ENCODE measurements at places on chromosomes 13 and 19. TPM values are rescaled to one million over a fixed set of nuclear protein-coding genes. Genes with fewer than 3 reads are reported as not detected.
A peak's percentile ranks its signal among the peaks of the same experiment; 100 is the strongest.

Gene CNN1
- 47.8 TPM for total RNA-seq

Gene CLEC4M
- total RNA-seq = 0.54 TPM

GRCh38 chr19:19642506-19643157, 825 bp downstream of the GMIP start:
- H3K27ac ChIP-seq = no peak overlapping the region
- H3K4me1 ChIP-seq = no peaks in the 10 kb centered on the region
- peaks cover 6% of the 10 kb centered on the region for H3K36me3 ChIP-seq
- no peaks in the 10 kb centered on the region for H3K27me3 ChIP-seq
- no peak for DNase-seq

Gene FCGBP
- total RNA-seq = 51.7 TPM

DNA sequence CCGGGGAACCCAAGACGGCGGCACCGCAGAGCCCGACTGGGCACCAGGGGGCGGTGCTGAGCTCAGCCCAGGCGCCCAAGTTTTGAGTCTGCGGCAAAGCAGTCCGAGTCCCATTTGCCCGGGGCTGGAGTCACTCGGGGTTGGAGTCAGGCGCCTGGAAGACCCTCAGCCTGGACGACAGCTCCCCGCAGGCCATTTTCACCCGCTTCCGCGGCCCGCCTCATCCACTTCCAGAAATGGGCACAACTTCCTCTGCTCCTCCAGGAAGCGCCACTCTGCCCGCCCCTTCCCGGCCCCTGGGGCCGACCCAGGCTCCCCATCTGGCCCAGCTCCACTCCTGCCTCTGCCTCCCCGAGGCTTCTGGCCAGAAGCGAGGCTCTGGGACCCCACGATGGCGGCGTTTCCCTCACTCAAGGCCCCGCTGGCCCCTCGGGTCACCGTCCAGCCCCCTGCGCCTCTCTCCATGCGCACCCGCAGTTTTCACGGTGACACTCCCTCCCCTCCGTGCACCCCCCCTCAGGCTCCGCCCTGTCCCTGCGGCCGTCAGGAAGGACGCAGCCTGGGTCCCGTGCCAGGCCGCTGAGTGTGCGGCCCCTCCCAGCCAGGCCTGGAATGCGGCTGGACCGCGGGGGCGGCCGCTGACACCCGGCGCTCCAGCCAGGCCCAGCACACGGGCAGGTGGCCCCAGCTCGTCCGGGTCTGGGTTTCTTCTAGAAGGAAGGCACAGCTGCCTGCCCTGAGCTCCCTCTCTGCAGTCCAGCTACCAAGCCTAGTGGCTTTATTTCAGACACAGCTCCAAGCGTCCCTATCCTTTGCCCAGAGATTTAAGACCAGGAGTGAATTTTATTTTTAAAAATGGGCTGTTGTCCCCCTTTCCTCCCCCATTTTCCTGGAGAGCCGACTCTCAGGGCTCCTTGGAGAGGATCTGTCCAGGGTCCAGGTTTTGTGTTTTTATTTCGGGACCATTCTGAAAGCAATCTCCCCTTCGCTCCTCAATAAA, 4.7 kb downstream of the SERTAD1 start:
- no peaks in the 10 kb centered on the region for H3K27me3 ChIP-seq
- peak overlapping the region; percentile 100 for H3K27ac ChIP-seq
- H3K4me3 ChIP-seq = peak overlapping the region; percentile 51
- DNase-seq = peak; percentile 98

Gene LRRC4B
- 1.2 TPM for total RNA-seq

DNA sequence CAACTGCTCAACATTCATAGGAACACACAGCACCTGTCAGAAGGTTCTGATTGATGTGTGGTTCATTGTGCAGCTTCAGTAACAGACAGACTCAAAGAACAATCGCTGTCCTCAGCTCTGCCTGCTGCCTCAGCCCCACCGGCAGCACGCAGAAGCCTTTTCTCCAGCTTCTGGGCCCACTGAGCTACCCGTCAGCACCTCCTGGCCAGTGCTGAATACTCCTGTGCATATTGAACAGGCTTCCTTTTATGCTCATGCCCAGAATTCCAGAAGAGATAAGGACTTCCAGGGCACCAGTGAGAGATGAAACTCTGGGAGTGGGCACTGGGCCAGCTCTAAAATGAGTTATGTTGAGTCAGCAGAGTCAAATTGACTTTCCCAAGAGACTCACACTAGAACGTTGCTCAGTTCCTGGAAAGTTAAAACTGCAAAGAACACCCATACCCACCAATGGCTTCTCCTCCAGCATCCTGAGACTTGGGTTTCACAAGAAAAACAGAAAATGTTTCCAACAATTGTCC, 119.3 kb downstream of the COL4A1 start:
- H3K27me3 ChIP-seq = no peaks in the 10 kb centered on the region
- H3K36me3 ChIP-seq = peaks cover 65% of the 10 kb centered on the region
- H3K4me3 ChIP-seq = no peak overlapping the region
- DNase-seq = no peak
- H3K4me1 ChIP-seq = peaks cover 4% of the 10 kb centered on the region
- no peak overlapping the region for H3K27ac ChIP-seq

Gene ZNF471
- total RNA-seq = 9.3 TPM

GRCh38 chr19:17391371-17392151, 2.4 kb downstream of the CCDC194 start:
- peaks cover 4% of the 10 kb centered on the region for H3K4me1 ChIP-seq
- no peak overlapping the region for H3K27ac ChIP-seq
- no peaks in the 10 kb centered on the region for H3K27me3 ChIP-seq
- no peak for DNase-seq

DNA sequence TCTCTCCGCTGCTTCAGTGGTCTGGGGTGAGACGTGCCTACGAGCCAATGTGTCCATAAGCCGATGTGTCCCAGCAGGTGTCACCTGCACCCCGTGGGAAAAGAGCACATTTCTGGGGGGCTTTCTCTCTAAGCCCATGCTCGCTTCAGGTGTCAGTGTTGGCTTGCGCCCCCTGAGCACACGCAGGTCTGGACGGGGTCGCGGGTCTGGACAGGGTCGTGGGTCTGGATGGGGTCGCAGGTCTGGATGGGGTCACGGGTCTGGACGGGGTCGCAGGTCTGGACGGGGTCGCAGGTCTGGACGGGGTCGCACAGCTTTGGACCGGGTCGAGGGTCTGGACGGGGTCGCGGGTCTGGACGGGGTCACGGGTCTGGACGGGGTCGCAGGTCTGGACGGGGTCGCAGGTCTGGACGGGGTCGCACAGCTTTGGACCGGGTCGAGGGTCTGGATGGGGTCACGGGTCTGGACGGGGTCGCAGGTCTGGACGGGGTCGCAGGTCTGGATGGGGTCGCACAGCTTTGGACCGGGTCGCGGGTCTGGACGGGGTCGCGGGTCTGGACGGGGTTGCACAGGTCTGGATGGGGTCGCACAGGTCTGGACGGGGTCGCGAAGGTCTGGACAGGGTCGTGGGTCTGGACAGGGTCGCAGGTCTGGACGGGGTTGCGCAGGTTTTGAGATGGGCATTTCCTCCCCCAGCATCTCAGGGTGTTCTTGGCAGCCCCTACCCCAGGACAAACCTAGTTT, 24.5 kb upstream of the TFDP1 start:
- H3K36me3 ChIP-seq = no peaks in the 10 kb centered on the region
- no peaks in the 10 kb centered on the region for H3K4me1 ChIP-seq
- H3K27ac ChIP-seq = no peak overlapping the region
- no peaks in the 10 kb centered on the region for H3K27me3 ChIP-seq
- no peak for DNase-seq

DNA sequence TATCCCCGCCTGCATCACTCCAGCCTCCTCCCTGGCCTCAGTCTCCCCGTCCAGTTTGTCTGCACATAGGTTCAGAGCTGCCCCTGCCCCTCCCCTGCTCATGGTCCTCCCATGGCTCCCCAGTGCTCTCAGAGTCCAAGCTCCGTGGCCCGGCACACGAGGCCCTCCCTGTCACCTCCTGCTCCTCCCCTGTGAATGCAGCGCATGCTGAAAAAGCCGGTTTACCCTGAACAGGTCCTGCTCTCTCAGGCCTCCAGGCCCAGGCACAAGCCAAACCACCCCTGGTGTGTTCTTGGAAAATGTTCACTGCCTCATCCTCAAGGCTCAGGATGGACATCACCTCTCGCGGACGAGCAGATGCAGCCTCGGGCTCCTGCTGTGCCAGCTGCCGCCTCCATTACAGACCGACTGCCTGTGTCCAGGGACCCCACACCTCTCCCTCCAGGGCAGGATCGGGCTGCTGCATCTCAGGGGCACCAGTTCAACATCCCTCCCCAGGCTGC, 13.0 kb downstream of the EMP3 start:
- H3K27me3 ChIP-seq = no peaks in the 10 kb centered on the region
- no peak for DNase-seq
- no peak overlapping the region for H3K27ac ChIP-seq
- no peaks in the 10 kb centered on the region for H3K4me1 ChIP-seq
- no peaks in the 10 kb centered on the region for H3K36me3 ChIP-seq
- no peak overlapping the region for H3K4me3 ChIP-seq

Gene FFAR1
- total RNA-seq = not detected

- H3K4me1 ChIP-seq = no peaks in the 10 kb centered on the region
- no peaks in the 10 kb centered on the region for H3K27me3 ChIP-seq
- no peak overlapping the region for H3K27ac ChIP-seq
Measured at GRCh38 chr13:33319859-33320258, 34.3 kb upstream of the STARD13 start.

- no peaks in the 10 kb centered on the region for H3K4me1 ChIP-seq
- H3K4me3 ChIP-seq = no peak overlapping the region
- no peaks in the 10 kb centered on the region for H3K27me3 ChIP-seq
- H3K27ac ChIP-seq = no peak overlapping the region
- H3K36me3 ChIP-seq = no peaks in the 10 kb centered on the region
Measured at GRCh38 chr19:48455908-48456562, 661 bp downstream of the KCNJ14 start.

- H3K4me1 ChIP-seq = no peaks in the 10 kb centered on the region
- H3K36me3 ChIP-seq = no peaks in the 10 kb centered on the region
- no peak overlapping the region for H3K27ac ChIP-seq
Measured at GRCh38 chr19:12411893-12412292, 10.8 kb upstream of the ZNF799 start.

GRCh38 chr19:40802300-40803169, 3.5 kb downstream of the EGLN2 start:
- no peak overlapping the region for H3K4me3 ChIP-seq
- DNase-seq = peak; percentile 40
- no peaks in the 10 kb centered on the region for H3K27me3 ChIP-seq
- no peaks in the 10 kb centered on the region for H3K4me1 ChIP-seq
- H3K27ac ChIP-seq = peak overlapping the region; percentile 73
- no peaks in the 10 kb centered on the region for H3K36me3 ChIP-seq

DNA sequence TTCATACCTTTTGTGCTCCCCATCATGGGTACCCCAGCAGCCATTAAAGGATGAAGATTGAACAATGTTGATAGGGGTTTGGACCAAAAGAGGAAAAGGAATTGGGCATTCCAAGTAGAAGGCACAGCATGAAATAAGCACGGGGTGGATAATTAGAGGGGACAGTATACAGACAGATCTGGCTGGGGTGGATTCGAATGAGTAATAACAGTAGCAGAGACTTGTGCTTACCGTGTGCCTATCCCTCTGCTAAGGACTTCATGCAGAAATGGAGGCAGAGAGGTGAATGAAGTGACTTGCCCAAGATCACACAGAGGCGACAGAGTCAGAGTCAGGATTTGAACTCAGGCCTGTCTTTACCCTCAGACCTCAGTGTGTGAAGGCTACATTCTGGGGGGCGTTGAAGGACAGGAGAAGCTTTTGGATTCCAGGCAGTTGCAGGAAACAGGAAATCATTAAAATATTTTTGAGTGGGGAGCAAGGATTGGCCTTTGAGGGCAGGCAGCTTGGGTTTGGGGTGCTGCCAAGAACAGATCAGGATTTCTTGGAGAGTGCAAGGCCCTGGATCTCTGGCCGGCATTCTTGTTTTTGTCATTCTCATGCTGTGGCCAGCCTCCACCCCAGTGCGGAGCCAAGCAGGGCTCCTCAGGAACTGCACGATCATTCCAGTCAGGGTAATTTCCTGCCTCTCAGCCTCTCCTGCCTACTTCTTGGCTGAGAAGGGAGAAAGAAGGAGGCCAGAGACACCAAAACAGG, 18.7 kb downstream of the PAF1 start:
- DNase-seq = peak; percentile 93
- peaks cover 10% of the 10 kb centered on the region for H3K4me1 ChIP-seq
- H3K27me3 ChIP-seq = no peaks in the 10 kb centered on the region
- peak overlapping the region; percentile 78 for H3K27ac ChIP-seq

DNA sequence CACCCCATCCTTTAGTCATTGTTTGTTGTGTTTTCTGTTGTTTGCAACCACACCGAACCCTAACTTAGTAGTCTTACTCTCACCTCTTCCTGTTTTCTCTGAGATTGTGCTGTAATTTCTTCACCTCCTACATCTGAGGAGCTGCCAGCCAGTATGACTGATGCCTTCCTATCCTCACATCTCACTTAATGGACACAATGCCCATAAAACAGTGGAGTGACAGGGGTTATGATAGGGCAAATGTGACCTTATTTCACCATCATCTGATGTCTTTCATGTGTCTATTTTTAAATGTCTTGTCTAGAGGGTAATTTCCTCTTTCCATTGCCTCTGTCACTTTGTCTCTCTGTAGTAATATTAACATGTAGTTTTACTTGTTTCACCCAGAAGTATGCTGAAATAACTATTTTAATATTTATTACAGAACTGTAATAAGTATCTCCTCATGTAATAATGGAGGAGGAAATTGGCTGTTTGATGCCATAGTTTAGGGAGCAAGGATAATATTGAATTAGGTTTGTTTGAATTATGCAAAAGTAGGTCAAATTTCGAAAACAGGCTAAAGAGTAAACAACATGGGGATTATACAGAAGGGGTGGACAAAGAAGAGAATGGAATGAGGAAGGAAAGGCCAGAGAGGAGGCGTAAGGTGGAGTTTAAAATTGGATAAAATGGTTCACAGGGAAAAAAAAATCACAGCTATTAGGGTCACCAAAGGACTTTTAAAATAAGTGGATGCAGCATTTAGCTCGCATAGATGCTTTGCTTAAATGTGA, 103.5 kb upstream of the SPRY2 start:
- H3K36me3 ChIP-seq = no peaks in the 10 kb centered on the region
- no peak overlapping the region for H3K27ac ChIP-seq
- H3K27me3 ChIP-seq = no peaks in the 10 kb centered on the region

- peak; percentile 67 for DNase-seq
- H3K36me3 ChIP-seq = no peaks in the 10 kb centered on the region
- H3K27ac ChIP-seq = peak overlapping the region; percentile 54
- no peaks in the 10 kb centered on the region for H3K27me3 ChIP-seq
Measured at GRCh38 chr19:43634506-43634871, 5.2 kb downstream of the CADM4 start.

Gene SOX1
- not detected for total RNA-seq

GRCh38 chr19:56927294-56927693, 86.8 kb upstream of the PEG3 start:
- no peaks in the 10 kb centered on the region for H3K27me3 ChIP-seq
- H3K4me1 ChIP-seq = no peaks in the 10 kb centered on the region
- no peaks in the 10 kb centered on the region for H3K36me3 ChIP-seq
- no peak overlapping the region for H3K27ac ChIP-seq
- no peak for DNase-seq
- H3K4me3 ChIP-seq = no peak overlapping the region

Measured in kidney (tissue), 22 donors.